ENCODE measurements at places on chromosomes 7 and 10.

DNA sequence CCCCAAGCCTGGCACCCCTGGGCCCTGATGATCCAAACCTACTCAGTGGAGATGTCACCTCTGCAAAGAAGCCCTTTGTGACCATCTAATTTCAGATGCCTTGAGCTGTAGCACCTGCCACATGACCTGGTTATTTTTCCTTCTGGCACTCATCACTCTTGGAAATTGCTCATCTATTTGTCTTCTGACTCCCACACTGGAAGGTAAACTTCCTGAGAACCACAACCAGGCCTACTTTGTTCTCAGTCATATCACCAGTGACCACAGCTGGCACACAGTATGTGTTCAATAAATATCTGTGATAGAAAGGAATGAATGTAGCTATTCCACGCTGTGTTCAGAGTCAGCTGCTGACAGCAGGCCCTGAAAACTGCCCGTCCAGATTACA is 97.1 kb downstream of the SH3PXD2A start:
- no peak for DNase-seq

DNA sequence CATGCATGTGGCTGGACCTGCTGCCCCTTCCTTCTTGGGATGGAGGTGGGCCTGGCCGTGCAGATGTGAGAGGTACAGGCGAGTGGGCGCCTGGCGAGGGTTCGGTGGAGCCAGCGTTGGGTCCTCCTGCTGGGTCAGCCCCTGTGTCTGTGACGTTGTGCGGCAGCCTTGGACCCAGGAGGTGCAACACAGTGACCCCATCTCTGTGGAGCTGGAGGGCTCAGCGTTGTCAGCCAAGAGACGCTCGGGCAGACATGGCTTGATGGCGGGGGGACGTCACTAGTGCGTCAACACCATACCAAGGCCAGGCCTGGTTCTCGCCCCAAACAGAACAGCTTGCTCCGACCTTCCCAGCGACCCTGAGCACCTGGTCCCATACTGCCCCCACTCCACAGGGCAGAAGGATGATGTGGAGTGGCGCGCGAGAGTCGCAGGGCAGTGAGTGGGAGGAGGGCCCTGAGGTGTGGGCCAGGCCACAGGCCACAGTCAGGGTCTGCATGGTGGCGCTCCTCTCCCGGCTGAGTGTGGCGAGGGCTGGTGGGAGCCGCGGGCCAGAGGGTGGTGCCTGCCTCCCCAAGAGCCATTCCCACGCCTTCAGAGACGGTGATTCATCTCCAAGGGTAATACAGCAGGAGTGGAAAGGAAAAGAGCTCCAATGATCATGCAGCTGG is 184.4 kb downstream of the DNAJB6 start:
- DNase-seq = no peak

GRCh38 chr7:111953611-111954010 is 252.6 kb downstream of the DOCK4 start:
- no peak for DNase-seq

DNA sequence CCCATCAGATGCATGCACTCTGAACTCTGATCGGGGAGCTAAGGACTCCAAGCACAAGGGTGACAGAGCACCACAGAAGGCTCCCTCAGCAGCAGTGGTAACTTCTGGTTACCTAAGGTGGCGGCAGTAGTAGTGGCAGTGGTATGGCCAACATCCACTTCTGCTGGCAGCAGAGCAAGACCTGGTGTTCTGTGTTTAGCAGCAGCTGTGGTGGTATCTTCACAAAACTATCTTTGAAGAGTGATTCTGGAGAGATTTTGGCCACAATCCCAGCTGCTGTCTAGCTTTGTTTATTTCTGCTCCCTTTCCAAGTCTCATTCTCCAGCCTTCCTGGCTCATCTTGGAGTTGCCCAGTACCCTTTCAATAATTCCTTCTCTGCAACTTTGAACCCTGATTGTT is 102.4 kb upstream of the LRGUK start:
- peak; percentile 13 for DNase-seq

DNA sequence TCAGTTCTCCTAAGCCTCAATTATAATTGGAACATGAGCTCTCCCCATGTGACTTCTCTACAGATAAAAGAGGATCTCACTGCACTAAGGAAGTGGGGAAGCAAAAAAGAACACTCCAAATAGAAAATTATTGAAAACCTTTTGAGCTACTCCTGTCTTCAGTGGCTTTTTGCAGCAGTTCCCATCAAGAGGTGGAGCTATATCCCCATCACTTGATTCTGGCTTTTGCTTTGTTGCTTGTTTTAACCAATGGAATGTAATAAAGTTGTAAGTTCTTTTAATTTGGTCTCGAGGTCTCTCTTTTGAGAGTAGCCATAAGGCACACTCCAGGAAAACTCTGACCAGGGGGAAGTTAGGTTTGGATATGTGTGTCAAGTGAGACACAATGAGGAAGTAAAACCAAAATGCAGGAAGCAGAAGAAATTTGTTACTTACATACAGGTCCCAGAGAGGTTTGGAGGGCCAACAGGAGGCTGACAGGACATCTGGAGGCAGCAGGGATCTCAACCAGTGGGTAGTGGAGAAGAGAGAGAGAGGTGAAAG is 569.4 kb downstream of the HTR7 start:
- peak; percentile 30 for DNase-seq

DNA sequence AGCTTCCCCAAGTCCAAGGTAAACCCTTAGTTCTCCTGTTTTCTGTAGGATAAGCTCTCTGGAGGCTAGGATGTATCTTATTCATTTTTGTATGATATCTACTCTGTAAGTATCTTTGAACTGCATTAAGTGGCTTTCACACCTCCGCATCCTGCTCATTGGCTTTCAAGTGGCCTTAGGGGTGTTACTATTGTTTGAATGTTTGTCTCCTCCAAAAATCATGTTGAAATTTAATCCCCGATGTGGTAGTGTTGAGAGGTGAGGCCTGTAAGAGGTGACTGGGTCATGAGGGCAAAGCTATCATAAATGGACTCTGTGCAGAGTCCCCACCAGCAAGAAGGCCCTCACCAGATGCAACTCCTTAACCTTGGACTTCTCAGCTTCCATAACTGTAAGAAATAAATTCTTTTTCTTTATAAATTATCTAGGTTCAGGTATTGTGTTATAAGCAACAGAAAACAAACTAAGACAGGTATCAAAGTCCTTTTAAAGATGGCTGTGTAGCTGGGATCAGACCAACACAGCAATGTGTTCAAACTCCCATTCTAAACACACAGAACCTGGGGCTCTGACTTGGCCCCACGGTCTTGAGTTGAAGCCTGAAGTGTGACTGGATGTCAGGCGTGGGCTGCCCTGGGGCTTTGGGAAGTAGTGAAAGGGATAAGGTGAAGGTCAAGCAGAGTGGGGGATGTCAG is 25.9 kb downstream of the TBXAS1 start:
- DNase-seq = no peak

DNA sequence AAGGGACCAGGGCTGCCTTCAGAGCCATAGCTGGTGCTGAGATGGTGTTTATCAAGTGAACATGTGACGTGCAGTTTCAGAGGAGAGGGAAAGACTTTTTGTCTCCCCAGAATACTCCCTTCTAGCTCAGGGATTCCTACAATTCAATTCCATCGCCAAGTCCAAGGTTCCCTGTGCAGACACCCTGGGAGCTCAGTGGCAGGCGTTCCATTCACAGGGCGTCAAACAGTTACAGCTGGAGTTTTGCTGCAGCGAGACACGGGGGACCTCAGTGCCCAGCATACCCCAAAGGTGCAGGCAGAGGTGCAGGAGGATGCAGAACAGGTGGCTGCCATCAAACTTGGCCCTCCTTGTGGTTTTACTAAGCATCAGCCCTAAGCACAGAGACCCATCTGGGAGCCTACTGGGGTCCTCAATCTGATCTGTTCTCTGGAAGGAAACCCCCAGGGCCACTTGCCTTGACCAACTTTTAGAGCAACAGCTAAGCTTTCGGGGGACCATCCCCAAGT is 846 bp upstream of the CALML5 start:
- no peak for DNase-seq

DNA sequence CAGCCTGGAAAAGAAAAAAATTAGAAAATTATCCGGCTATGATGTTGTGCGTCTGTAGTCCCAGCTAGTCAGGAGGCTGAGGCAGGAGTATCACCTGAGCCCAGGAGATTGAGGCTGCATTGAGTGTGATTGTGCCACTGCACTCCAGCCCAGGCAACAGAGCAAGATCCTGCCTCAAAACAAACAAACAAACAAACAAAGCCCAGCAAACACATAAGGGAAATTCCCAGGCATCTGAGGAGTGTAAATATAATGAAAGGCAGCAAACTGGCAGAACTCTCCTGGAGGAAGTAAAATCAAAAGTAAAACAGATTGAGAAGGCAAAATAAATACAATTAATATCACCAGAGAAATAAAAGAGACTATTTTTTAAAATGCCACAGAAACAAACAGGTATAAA is 84.5 kb upstream of the ITGB1 start:
- no peak for DNase-seq

DNA sequence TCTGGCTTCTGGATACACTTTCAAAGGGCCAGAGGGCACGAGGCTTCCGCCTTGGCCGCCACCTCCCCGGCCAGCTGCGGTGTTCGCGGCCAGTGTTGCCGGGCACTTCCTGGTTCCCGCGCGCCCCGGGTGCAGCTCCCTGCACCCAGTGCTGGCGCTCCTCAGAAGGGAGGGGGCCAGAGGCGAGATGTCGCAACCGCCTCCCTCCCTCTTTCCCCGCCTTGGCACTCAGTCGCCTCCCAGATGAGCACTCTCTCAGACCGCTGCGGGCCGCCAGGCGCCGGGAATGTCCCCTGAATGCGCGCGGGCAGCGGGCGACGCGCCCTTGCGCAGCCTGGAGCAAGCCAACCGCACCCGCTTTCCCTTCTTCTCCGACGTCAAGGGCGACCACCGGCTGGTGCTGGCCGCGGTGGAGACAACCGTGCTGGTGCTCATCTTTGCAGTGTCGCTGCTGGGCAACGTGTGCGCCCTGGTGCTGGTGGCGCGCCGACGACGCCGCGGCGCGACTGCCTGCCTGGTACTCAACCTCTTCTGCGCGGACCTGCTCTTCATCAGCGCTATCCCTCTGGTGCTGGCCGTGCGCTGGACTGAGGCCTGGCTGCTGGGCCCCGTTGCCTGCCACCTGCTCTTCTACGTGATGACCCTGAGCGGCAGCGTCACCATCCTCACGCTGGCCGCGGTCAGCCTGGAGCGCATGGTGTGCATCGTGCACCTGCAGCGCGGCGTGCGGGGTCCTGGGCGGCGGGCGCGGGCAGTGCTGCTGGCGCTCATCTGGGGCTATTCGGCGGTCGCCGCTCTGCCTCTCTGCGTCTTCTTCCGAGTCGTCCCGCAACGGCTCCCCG is at the start of gene FFAR4:
FFAR4 (plus strand) TSS at position 231 of the 842 bp plus-strand sequence; CDS start at position 287, 56 bp downstream.
- DNase-seq = no peak

DNA sequence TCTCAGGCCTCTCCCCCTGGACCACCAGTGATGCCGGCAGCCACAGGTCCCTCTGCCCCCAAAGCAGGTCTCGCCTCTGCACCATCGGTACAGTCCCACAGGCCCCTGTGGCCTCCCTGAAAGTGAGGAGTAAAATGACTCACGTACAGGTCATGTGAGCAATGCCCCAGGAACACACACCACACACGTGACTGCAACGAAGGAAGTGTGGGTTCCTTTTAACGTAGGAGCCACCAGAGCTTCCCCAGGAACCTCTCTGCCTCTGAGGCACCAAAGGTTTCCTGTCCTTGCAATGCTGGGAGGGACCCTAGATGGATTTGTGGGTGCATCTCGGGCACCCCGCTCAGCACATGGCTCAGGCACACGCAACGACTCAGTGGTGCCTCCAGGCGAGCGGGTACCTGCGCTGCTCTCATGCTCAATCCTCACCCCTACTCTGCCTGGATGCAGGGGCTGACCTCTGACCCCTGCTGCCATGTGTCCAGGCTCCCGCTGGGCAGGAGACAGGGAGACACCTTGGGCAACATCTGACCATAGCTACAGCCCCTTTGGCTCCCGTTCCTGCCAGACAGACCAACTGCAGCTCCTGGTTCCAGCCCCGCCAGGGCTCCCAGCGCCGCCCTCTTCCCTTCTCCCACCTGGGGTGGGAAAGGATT is 120.7 kb downstream of the PRKAG2 start:
- no peak for DNase-seq

GRCh38 chr7:73999664-74000435 is 28.1 kb upstream of the ELN start:
- DNase-seq = peak; percentile 70

DNA sequence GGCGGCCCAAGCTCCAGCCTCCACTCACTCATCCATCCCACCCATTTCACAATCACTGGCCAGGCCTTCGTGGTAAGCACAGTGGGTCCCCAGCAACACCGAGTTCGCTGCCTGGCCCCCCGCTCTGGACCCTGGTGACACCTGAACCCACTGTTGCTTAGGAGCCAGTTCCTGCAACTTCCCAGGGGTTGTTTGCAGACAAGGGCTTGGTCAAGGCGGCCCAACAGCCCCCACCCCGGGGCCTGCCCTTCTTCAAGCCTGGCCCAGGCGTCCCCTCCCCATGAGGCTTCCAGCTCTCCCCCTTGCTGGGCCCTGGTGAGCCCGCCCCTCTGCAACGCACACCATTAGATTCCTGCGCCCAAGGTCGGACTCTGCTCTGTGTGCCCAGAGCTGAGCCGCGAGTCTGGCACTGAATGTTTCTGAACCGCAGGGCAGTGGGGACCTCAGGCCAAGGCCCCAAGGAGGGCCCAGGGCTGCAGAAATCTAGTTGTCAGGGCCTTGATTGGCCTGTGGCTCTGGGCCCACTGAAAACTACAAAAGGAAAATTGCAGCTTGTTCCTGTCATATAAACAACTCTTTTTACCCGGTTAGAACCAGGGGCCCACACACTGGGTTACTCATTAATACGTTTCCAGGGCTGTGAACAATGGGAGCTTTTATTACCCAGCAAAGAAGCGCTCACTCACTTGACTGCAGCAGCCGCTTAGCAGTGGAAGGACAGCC is 2.1 kb upstream of the COX19 start:
- DNase-seq = no peak

DNA sequence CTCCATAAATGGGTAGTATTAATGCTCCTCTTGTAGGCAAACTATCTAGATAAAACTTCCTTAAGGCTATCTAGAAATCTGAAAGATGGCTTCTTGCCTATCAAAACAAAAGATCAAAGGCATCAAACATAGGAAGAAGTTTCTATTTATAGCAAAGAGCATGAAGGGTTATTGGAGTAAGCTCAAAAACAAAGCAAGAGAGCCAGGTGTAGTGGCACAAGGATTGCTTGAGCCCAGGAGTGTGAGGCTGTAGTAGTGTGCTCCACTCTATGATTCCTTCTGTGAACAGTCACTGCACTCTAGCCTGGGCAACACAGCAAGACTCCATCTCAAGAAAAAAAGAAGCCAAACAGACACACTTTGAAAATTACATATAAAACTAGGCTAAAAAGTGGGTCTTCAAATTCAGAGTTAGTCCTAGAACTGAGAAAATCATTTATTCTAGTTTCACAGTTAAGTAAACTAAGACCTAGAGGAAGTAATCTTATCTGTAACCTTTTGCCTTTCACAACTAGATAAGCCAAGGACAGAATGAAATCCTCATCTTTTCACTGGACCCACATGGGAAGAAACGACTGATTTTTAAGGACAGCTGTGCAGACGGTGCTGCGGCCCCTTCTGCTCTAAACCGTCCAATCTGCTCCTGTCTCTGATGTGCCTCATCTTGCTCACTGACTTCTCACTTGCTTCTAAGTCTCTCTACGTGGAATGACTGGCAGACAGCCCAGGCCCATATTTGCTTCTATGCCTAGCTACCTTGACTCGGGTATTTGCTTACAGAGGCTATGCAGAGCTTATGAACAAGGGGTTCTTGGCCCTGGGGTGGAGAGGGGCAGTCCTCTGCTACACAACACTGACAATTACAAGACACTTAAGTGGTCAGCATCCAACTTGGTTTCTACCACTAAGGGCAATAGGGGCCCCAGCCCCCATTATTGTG is 50.0 kb downstream of the ESYT2 start:
- no peak for DNase-seq

Measured in AG04450 (cell line).